ENCODE measurements at places on chromosomes 4 and X.

DNA sequence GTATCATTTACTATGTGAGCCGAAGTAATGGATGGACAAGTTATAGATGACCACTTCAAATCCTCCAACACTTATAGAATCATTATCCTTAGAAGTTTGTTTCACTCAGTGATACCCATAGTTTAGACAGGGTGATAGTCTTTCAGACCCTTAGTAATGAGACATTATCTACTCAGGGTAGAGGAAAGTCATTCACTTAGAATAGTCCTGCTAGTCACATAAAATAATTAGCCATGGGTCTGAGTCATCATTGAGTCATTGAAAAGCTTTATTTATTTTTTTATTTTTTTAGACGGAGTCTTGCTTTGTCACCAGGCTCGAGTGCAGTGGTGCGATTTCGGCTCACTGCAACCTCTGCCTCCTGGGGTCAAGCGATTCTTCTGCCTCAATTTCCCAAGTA lies 321.7 kb upstream of the FSTL5 start:
- DNase-seq, result no peak

GRCh38 chr4:683982-684622 lies 4.8 kb downstream of the SLC49A3 start:
- peak; percentile 41 for DNase-seq

- no peak for DNase-seq
Measured at GRCh38 chrX:39159921-39160507, 358.8 kb downstream of the MID1IP1 start.

- no peak for DNase-seq
Measured at GRCh38 chr4:17027495-17027894, 129.1 kb upstream of the LDB2 start.

GRCh38 chr4:32133141-32133540 lies 1413.0 kb downstream of the PCDH7 start:
- DNase-seq, result no peak

- no peak for DNase-seq
Measured at GRCh38 chr4:34365946-34366345, 1878.4 kb downstream of the ARAP2 start.

GRCh38 chr4:141153751-141154510 lies 20.7 kb upstream of the RNF150 start:
- no peak for DNase-seq

GRCh38 chr4:156946516-156947424 lies 24.8 kb downstream of the PDGFC start:
- DNase-seq, result no peak

DNA sequence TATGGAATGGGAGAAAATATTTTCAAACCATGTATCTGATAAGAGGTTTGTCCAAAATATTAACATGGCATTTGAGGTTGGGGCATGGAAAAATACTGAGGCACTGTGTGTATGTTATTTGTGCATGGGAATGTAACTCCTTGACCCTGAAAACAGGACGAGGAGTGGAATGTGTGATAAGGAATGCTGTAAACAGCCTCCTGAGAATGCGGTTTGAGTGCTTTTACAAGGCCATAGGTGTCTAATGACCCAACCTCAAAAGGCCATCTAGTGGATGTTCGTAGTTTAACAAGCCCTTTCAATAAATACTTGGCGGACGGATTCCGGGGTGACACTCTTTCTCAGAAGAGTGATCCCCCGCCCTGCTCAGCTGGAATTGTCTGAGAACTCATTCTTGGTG lies 162.9 kb upstream of the USP9X start:
- no peak for DNase-seq

- DNase-seq, result no peak
Measured at GRCh38 chrX:15781961-15782699, 8.2 kb upstream of the ZRSR2 start.

GRCh38 chrX:150483356-150483985 lies 85.0 kb upstream of the MTM1 start:
- no peak for DNase-seq

GRCh38 chrX:24282381-24283126 lies 31.3 kb downstream of the SUPT20HL2 start:
- DNase-seq, result no peak

GRCh38 chr4:136400829-136401228 lies 1131.5 kb downstream of the PCDH18 start:
- no peak for DNase-seq

DNA sequence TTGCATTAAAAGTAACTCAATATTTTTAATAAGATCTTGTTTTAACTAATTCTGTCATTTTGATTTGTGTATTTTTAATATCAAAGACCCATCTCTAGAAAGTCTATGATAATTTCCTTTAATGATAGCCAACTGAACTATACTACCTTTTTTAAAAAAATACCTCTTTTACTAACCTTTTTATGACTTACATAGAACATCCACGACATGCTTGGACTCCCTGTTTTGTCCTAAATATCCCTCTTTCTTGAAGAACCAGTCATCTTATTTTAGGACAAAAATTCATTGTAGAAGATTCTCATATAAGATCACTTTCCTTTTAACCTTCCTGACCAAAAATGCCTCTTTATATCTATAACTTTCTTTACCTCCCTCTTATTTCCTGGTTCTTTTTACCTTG lies 76.8 kb upstream of the GC start:
- no peak for DNase-seq

DNA sequence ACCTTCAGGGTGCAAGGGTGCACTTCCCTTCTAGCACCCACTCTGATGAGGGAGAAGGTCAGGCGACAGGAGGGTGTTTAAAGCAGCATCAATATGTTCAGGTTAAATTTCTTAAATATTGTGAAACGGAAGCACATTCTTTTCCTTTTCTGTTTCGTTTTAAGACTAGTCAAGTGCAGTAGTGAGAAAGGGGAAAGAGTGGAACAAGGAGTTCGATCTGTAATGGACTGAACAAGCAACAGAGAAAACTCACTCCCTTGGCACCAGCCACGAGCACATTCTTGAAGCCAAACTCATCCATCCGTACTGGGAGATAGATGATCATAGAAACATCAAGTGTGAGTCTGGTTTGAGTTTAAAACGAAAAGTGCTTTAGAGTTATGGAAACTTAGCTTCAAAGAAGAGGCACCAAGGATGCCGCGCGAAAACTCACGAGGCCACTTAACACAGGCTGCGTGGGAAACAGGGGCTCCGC lies 815 bp downstream of the FAM53A start:
- no peak for DNase-seq

- no peak for DNase-seq
Measured at GRCh38 chr4:163976588-163976987, 482.1 kb downstream of the TMA16 start.

DNA sequence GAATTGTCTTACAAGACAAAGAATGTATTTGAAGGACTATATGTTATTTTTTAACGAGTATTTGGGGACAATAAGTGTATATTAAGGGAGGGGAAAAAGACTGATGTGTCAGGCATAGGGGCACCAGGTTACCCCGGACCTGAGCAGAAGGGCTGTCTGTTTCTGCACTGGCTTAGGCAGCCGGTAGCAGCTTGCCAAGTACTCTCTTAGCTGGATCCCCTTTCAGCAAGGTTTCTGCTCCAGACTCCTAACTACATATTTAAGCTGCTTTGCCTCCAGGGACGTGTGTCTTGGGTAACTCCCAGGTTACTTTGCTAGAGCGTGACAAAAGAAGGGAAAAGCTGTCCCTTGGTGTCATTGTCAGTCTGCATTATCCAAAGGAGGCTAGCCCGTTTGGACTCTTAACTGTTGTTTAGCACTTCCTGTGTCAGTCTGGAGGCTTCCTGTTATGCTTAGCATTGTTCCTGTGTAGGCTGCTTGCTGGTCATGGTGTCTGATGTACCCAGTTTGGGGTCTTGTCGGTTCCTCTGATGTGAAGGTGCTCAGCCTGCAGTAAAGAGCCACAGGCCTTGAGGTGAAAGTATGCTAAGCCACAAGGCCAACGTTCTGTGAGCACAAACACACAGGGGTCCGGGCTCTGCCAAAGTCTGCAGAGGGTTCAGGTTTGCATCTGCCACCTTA lies 11.6 kb downstream of the CXCR3 start:
- no peak for DNase-seq

DNA sequence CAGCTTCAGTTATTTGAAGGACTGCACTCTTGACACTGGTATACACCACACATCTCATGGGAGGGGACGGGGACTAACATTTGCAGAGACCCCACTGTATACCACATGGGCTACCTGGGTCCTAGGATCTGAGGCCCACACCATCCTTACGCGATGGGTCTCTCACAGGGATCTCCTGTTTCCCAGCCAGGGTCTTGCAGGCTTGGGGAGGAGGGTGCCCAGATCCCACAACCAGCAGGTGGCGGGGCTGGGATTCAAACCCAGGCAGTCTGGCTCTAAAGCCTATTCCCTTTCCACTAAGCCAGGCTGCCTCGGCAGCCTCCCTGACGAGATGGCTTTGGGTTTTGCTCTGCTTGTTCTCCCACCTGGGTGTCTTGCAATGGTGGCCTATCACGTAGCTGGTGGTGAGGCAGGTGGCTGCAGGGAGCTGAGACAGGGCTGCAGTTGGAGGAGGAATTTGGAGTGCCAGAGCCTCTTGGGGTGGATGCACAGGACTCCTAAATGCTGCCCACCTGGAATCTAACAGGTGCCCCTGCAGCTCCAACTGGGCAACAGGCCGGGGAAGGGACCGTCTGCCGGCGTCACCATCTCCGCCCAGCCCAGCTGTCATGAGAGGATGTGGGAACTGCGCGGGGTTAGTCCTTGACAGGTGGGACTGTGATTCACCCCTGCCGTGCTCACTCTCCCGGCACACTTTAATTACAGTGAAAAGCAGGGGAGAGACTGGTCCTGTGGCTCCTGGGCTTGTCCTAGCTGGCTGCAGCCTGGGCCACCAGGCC lies 110.7 kb downstream of the PSAPL1 start:
- DNase-seq, result peak; percentile 74

DNA sequence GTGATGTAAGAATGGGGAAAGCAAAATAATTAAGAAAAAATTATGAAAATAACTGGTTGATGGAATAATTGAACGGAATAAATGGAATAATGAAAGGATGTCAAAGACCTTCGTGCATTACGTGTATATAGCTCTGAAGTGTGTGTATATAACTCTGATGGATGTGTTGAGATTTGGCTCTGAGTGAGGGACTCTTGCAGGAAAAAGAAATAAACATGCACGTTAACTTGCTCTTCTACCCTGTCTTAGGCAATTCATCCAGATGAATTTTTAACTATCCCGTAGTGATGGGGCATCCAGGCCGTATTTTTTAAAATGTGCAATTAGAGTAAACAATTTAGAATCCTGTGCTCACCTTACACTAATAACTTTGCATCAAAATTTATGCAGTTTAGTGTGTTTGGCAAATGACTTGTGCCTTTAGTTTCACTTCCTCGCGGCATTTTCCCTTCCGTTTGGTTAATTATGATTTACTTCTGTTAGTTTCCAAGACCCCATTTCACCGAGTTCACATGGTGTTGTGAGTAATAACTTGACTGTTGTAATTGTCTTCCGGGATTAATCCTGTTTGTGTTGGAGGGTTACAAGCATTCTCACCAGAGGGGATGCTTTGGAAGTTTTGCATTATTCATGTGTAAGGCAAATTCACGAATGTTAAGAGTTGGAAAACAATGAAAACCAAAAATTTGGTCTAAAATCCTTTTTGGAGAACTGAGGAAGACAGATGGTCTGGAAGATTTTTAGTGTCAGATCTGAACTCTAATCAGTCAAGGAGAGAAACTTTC lies 256.5 kb upstream of the FAT1 start:
- no peak for DNase-seq

DNA sequence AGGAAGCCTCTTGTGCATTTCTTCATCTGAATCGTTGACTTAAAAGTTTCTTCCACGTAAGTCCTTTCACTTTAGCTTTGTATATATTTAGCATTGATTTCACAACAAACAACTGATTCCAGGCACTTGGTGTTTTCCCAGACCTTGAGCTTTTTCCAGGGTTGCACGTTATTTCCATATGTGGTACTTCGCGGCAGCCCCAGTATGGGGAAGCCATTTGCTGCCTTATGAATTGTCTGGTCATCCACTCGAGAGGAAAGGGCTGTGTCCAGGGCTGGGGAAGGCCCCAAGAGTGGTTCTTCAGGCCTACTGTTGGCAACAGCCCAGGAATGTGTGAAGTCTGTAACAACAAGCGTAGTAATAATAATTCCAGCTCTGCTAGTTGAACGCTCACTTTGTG lies 2.8 kb upstream of the TLR8 start:
- no peak for DNase-seq

Data from NCI-H774 (cell line).